Fibroblast of skin of abdomen (primary cell): ENCODE measurements at places on chromosomes 7 and 10.

DNA sequence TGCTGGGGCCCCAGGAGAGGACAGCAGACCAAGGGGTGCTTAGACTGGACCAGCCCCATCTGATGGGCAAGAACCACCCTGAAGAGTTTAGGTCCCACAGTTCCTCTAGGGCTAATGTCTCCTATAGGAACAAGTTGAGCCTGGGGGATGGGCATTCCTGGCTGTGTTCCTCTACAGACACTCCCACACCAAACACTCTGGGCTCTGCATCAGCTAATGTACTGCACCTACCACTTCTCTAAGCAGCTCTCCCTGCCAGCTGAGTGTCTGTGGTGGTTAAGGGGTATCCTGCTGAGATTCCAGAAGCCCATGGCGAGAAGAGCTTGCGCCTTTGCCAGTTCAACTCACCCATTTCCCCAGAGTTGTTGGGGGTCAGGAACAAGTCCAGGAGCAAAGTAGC lies 284.1 kb upstream of the CSTF2T start:
- DNase-seq = no peak

DNA sequence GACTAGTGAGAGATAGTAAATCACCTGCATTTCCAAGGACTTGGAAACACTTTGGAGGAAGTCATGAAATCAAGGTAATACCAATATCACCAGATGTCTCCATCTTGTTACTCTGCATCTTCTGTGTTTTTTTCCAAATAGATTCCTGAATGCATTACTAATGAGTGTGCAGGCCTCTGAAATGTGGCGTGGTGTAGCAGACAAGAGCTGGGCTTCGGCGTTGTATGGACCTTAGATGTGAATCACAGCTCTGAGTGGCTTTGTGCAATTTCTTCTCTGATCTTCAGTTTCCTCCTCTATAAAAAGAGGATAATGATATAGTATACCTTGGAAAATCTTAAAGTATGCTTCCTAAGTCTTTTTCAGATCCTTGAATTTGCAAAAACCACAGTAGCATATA lies 9.6 kb upstream of the MYPN start:
- peak; percentile 86 for DNase-seq

DNA sequence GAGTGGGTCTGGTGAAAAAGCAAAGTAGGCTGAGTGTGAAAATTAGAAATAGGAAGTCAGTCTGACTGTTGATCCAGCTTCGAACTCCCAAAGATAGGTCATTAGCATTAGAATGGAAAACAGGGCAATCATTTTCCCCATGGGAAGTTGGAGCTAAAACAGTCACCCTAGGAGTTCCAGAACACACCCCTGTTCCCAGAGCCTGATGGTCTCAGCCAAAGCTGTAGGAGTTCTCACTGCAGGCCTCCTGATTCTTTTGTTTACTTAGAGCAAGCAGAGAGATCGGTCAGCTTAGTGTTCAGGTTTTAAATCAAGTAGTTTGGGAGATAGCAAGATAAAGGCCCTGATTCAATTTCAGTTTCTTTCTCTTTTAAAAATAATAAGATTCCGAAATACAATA lies 28.8 kb upstream of the JCAD start:
- no peak for DNase-seq

DNA sequence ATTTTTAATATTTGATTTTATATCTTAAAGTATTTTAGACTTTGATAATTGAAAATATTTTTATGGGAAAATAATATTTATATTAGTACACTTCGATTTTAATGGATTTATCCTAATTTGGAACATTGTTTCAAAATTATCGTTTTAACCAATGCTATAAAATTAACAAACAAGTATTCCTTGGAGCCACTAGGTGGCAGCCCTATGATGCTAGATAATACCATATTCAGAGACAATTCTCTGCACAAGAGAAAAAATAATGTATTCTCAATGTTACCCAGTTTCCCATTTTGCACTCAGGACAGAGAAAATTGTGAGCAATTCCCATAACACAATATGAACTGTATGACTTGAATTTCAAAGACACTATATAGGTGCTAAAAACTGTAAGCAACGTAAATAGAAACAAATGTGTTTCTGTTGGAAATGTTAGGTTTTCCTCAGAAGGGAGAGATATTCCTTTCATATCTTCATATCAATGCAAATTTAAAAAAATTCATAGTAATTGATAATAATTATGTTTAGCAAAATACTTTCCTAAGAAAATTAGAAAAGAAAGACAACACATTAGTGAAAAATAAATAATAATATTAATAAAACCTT lies 237.8 kb downstream of the SEMA3E start:
- peak; percentile 35 for DNase-seq

- DNase-seq = peak; percentile 95
Measured at GRCh38 chr10:12707461-12708185, 293.9 kb downstream of the CCDC3 start.

GRCh38 chr7:6121141-6121540 lies 90.0 kb downstream of the ANKRD61 start:
- DNase-seq = peak; percentile 26

GRCh38 chr10:241451-241850 lies 106.2 kb downstream of the ZMYND11 start:
- no peak for DNase-seq

DNA sequence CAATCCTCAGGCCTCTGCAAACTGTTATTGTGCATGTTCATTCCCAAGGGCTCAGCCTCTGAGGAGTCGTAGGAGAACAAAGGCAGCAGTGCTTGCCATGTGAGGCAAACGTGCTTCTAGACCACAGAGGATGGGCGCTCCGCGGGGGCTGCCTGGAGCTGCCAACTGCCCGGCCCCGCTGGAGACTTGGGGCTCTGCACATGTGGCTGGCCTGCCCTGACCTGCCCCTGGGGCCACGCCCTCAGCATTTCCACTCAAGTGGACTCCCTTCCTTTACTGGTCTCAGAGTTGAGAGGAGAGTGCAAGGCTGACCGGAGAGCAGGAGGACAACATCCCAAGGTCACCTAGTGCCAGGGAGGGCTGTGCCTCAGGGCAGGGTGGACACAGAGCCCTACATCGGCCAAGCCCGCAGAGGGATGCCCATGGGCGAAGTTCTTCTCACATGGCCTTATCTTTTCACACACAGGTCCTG lies 222.3 kb upstream of the ZNF32 start:
- DNase-seq = no peak

GRCh38 chr10:129063877-129064276 lies 403.2 kb upstream of the MGMT start:
- DNase-seq = no peak

DNA sequence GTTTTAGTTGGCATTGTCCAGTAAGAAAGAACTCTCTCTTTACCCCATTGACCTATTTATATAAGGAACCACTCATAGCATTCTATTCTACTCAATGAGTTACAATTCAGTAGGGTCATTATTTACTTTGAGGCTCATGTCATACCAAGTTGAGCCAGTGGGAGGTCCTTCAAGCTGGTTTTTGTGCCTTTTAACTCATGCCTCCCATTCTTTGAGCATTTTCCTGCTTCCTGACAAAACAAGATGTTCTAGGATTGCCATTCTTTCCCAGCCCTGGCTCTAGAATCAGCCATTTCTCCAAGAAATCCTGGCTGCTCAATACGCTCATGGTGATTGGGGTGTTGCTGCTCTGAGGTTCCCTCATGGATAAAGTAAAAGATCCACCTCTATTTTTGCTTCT lies 250.1 kb downstream of the ABCA13 start:
- peak; percentile 36 for DNase-seq

DNA sequence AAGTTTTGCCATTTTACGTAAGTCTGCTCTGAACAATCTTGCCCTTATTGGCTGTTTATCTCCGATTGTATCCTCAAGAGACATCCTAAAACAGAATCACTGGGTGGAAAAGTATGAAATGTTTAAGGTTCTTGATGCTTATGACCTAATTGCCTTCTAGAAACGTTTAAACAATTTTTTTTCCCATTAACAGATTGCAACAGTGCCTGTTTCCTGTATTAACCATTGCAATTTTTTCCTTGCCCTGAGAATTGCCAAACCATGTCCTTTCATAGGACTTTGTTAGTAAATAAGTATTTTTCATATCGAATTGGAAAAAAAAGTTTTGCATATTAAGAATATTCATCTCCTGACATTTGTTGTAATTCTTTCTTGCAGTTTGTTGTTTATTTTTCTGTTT lies 639.8 kb downstream of the INHBA start:
- no peak for DNase-seq

- no peak for DNase-seq
Measured at GRCh38 chr10:105383978-105384377, 742.9 kb downstream of the SORCS3 start.

GRCh38 chr7:22302951-22303423 lies 54.0 kb downstream of the RAPGEF5 start:
- DNase-seq = peak; percentile 4

DNA sequence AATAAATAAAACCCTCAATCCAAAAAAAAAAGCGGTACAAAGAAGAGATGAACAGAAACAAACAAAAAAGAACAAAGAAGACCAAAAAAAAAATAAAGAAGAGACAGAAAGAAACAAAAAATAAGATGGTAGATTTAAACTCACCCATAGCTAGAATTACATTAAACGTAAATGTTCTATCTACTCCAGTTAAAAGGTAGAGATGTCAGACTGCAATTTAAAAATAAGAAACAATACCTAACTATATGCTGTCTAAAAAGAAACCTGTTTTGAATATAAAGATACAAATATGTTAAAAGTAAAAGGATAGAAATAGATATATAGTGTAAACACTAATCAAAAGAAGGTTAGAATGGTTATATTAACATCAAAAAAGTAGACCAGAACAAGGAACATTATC lies 31.7 kb upstream of the ANAPC16 start:
- no peak for DNase-seq

GRCh38 chr7:1647961-1648672 lies 22.0 kb upstream of the ELFN1 start:
- DNase-seq = no peak

GRCh38 chr10:131930586-131931330 lies 29.9 kb downstream of the PPP2R2D start:
- DNase-seq = no peak

DNA sequence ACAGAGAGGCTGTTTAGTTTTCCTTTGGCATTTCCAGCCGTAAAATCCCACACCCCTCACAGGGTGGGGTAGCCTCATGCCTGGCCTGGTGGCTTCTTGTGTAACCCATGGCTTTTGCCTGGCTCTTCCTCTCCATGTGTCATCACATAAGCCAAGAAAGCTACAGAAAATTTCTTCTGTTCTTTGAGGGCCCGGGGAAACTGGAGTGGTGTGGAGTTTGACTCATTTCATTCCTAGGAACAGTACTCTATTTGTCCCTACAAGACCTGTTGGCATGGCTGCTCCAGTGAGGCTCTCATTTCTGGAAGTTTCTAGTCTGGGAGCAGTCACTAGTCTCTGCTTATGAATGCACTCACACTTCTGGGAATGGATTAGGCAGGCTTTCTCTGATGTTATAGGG lies 523.9 kb downstream of the SUGCT start:
- peak; percentile 33 for DNase-seq

- no peak for DNase-seq
Measured at GRCh38 chr7:157017603-157018327, 7.3 kb upstream of the MNX1 start.

DNA sequence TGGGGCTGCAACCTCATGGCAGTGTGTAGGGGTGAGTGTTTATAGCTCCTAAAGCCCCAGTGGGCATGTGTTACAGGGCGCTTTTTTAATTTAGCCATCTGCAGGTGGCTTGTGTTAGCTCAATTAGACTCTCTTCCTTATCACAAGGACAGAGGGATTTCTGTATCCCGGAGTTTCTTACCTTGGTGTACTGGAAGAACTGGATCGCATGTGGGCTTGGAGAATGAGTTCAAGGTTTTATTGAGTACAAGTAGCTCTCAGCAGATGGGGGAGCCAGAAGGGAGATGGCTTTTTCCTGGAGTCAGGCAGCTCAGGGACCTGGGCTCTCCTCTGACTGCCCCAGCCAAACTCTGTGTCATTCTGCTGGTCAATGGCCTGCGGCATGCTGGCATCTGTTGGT lies 153.5 kb upstream of the C7orf33 start:
- DNase-seq = no peak

DNA sequence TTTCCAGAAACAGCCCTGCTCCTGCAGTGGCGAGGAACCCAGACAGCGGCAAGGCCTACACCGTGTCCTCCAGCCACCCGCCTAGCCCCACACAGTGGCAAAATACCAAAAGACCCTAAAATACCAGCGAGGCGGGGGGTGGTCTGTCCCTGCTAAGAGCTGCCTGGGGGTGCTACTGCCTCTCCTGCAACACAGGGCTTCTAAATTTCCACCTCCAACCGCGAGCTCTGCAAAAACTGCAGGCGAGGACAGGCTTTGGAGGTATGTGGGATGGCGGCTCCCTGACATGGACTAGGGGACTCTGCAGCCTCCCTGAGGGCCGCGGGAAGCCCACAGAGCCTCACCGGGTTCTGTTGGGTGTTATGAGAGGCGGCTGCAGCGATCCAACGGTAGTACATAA lies 122.3 kb downstream of the WDR37 start:
- DNase-seq = no peak

GRCh38 chr7:12695965-12696364 lies 8.5 kb downstream of the ARL4A start:
- no peak for DNase-seq

DNA sequence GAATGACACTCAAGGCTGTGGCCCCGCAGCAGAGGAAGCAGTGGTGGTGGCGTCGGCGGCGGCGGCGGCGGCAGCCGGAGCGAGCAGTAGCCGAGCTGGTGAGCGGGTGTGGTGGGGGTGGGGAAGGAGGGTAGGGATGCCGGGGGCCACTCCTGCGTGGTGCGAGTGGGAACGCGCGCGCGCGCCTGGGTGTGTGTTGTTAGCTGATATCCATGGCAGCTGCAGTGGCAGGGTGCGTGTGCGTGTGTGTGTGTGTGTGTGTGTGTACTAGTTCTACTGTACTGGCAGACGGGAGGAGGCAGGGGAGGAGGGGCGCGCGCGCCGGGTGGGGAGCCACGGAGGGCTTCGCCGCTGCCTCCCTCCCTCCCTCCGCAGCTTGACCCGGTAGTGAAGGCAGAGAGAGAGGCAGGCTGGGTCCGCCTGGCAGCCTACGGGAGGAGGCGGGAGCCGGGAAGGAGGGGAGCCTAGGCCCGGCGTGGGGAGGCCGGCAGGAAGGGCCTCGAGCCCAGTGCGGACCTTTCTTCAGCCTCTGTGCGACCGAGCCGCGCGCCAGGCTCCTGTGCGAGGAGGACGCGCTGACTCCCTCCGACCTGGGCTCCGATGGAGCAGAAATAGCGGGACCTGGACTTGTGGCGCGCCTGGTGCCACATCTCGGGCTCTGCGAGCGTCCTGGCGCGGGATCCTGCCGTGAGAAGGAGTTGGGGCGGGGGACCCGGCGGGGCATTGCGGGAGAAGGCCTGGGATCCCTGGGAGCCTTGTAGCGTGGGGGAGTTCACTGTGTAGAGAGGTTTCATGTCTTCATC lies at the start of gene MAGI2:
Gene MAGI2 (minus strand): TSS at position 110 of the 803 bp plus-strand sequence. CDS start 347 bp downstream, outside the sequence.
- peak; percentile 81 for DNase-seq

- DNase-seq = peak; percentile 77
Measured at GRCh38 chr7:116859323-116859722, 3.1 kb upstream of the CAPZA2 start.

DNA sequence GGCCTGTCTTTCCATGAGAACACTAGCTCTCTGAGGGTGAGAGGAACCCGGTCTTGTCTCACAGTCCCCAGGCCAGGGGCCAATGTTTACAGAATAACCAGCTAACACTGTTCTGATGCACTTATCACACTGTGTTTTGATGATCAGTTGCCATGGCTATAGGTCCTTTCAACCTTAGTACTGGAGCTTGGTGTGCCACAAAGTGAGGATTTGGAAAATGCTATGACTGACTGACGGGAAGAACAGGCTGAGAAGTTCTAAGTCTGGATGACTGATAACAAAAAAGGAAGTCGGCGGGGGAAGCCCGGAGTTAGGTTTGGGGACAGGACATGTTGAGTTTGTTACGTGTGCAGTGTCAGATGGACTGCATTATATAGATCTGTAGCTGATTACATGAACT lies 141.8 kb downstream of the CTTNBP2 start:
- no peak for DNase-seq
